ENCODE measurements at places on chromosomes 11 and 22.

DNA sequence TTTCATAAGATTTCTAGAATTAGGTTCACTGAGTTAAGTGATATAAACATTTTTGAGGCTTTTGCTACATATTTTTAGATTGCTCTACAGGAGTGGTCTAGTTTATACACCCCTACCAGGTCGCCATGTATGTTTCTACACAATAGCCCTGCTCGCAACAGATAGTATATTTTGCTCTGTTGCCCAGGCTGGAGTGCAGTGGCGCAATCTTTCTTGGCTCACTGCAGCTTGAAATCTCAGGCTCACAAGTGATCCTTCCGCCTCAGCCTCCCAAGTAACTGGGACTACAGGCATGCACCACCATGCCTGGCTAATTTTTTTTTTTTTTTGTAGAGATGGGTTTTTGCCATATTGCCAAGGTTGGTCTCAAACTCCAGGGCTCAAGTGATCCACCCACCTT, 10.4 kb downstream of the ZNRF3 start:
- no peak for DNase-seq

- DNase-seq, result no peak
Observed at GRCh38 chr11:78377625-78378418, 39.8 kb downstream of the GAB2 start.

GRCh38 chr22:40220316-40221054, 42.8 kb downstream of the TNRC6B start:
- no peak for DNase-seq

DNA sequence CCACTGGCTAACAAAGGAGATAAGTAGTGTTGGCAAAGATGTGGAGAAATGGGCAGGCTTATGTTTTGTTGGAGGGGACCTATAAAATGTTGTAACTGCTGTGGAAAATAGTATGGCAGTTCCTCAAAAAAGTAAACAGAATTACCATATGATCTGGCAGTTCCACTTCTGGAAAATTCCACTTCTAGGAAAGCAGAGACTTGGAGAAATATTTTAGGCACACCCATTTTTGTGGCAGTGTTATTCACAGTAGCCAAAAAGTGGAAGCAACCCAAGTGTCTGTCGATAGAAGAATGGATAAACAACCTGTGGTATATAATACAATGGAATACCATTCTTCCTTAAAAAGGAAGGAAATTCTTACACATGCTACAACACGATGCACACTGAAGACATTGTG, 57.0 kb upstream of the ADORA2A start:
- no peak for DNase-seq

GRCh38 chr11:117316197-117316961, at the start of gene BACE1:
Gene BACE1 (minus strand): TSS chr11:117316256. CDS start chr11:117315795, 461 bp downstream.
- DNase-seq, result no peak

- no peak for DNase-seq
Observed at GRCh38 chr11:43925932-43926505, 16.4 kb upstream of the C11orf96 start.

GRCh38 chr11:85762226-85762625, 48.7 kb downstream of the SYTL2 start:
- DNase-seq, result no peak

GRCh38 chr11:47857485-47857884, 9.3 kb upstream of the NUP160 start:
- no peak for DNase-seq

GRCh38 chr11:76087749-76088148, 118.6 kb downstream of the WNT11 start:
- no peak for DNase-seq

DNA sequence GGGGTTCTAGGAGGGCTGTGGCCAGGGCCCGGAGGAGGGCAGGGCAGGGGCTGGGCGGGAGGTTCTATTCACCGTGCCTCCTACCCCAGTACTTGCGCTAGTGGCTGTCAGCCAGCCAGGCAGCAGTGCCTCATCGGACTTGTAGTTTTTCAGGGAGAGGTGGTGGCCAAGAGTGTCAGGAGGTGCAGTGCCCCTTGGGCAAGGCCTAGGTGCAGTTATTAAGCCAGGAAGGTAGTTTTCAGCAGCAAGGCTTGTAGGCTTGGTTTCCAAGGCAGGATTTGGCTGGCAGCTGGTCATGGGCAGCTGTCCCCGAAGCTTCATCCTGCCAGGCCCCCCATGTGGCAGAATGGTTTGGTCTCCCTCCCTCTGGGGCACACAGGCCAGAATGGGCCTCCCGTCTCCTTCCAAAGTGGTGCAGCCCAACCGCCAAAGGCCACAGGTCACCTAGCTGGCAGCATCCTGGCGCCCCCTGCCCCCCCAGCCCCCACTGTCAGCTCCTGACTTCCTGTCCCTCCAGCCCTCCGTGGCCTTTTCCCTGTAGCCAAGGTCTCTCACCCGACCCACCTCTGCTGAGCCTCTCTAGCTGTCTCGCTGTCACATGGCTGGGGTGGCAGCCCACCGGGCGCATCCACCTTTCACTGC, 8.5 kb downstream of the CCDC88B start:
- no peak for DNase-seq

DNA sequence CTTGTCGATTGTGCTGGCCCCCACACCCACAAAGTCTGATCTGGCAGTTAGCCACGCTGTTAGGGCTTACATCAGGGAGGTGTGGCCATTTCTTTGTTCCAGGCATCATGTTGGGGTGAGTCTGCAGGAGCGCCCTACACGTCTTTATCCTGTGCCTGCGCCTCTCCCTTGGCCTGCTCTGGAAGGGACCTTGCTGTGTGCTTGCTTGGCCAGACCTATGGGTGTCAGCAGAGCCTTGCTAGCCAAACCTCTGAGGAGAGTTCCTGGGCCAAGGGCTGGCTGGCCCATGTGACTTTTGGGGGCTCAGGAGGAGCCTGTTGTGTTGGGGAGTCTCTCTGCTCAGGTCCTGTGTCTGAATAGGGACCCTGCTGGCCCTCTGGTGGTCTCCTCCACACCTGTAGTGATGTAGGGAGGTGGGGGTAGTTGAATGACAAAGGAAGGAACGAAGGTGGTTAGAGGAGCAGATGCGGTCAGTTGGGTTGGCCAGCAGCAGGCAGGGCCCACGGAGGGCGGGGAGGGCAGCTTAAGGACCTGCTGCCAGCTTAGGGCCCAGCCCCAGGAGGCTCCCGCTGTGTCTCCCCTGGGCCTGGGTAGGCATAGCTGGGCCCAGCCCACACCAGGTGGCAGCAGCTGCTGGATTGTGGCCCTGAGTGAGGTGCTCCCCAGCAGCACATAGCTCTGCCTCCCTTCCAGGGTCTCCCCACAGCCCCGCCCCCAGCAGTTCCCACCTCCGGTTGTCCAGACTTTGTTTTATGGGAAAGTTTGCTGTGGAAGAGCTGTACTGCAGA, 7.9 kb downstream of the PPIL2 start:
- DNase-seq, result no peak

- DNase-seq, result peak; percentile 69
Observed at GRCh38 chr22:23849009-23850006, 8.4 kb upstream of the SLC2A11 start.

DNA sequence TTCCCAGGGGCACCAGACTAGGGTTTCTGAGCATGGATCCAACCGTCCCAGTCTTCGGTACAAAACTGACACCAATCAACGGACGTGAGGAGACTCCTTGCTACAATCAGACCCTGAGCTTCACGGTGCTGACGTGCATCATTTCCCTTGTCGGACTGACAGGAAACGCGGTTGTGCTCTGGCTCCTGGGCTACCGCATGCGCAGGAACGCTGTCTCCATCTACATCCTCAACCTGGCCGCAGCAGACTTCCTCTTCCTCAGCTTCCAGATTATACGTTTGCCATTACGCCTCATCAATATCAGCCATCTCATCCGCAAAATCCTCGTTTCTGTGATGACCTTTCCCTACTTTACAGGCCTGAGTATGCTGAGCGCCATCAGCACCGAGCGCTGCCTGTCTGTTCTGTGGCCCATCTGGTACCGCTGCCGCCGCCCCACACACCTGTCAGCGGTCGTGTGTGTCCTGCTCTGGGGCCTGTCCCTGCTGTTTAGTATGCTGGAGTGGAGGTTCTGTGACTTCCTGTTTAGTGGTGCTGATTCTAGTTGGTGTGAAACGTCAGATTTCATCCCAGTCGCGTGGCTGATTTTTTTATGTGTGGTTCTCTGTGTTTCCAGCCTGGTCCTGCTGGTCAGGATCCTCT, 709 bp downstream of the MRGPRX4 start:
- no peak for DNase-seq

DNA sequence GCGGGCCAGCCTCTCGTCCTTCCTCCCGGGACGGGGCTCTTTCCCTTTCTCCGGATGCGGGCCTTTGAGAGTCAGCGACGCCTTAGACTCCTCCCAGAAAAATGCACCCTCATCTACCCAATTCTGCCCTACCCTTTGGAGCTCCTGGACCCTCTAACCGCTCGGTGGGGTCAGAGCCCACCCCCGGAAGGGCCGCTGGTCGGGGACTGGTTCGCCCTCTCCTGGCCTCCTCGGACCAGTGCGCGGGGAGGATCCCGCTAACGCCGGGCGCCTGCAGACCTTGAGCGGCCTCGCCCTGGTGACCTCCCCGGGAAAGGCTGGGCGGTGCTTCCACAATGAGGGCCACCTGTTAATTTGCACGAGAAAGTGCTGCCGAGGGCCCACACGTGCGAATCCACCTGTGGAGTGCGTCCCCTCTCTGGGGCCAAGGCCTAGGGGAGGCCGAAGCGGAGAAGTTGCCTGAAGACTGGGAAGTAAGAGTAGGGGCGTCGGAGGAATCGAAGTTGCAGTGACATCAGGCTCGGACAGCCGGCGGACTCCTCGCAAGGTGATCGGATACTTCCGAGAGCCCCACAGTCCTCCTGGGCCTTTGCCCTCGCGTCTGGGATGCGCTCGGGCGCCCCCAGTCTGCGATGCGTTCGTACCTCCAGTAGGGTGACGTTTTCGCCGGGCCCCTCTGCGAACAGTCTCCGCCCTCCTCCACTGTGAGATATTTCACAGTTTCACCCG, 61.5 kb downstream of the ENDOD1 start:
- DNase-seq, result peak; percentile 80

- DNase-seq, result no peak
Observed at GRCh38 chr11:64663656-64664055, 59.3 kb downstream of the NRXN2 start.

- DNase-seq, result no peak
Observed at GRCh38 chr22:42283278-42284201, 13.1 kb upstream of the TCF20 start.

GRCh38 chr11:11971906-11972547, 36.4 kb downstream of the DKK3 start:
- DNase-seq, result no peak

GRCh38 chr11:11424688-11425087, 71.6 kb upstream of the CSNK2A3 start:
- no peak for DNase-seq

DNA sequence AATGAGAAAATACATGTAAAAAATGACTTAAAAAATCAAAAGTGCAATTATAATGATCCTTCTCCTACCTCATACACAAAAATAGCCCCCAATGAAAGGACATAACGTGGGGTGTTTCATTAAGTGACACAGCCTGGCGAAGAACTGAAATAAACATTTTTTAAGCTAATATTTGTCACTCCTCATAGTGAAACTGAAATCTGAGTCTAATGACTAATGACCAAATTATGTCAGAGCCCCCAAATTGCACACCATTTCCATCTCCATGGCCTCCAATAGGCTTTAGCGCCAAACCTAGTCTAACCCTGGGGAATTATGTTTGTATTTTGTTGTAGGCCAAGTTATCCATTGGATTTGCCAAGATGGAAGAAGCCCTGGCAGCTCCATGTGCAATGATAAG, 119.1 kb downstream of the WT1 start:
- no peak for DNase-seq

- DNase-seq, result no peak
Observed at GRCh38 chr11:84224042-84224441, 937.9 kb upstream of the CCDC90B start.

All from stimulated activated CD8-positive, alpha-beta memory T cell treated with anti-CD3 and anti-CD28 coated beads, Interleukin-4, amount 100 ng/mL, for 4 hours (primary cell).